Naive thymus-derived CD8-positive, alpha-beta T cell (primary cell): ENCODE measurements at places on chromosomes 11 and 22.

DNA sequence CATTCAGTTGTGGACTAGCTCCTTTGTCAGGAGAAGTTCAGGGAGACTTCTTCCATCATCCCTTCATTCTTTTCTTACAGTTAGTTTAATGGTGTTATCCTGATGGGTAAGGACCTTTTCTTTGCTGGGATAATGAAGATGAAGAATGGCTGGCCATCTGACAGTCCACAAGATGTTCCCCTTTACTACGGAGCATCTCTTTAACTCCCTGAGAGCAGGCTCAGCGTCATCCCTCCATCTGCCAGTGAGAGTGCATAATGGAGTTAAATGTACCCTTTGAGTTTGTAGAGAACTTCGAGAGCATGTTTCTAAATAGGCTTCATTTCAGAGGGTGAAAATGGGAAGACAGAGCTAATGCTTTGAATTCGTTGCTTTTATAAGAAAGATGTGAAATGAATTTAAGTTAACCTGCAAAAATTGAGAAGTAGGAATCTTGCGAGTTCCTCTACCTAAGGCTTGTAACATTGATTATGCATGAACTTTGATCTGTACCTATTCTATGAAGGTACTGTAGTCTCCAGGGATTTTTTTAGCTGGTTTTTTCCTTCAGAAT is 1.7 kb downstream of the EP300 start:
- DNase-seq, result peak; percentile 11

- DNase-seq, result no peak
Measured at GRCh38 chr11:69161117-69161407, 5.3 kb downstream of the SMIM38 start.

DNA sequence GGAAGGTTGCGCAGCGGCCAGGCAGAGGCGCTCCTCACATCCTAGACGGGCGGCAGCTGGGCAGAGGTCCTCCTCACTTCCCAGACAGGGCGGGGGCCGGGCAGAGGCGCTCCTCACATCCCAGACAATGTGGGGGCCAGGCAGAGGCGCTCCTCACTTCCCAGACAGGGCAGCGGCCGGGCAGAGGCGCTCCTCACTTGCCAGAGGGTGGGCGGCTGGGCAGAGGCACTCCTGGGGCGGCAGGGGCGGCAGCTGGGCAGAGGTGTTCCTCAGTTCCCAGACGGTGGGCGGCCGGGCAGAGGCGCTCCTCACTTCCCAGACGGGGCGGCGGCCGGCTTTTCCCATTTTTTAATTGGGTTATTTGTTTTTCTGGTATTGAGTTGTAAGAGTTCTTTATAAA is 20.2 kb upstream of the PTS start:
- no peak for DNase-seq

DNA sequence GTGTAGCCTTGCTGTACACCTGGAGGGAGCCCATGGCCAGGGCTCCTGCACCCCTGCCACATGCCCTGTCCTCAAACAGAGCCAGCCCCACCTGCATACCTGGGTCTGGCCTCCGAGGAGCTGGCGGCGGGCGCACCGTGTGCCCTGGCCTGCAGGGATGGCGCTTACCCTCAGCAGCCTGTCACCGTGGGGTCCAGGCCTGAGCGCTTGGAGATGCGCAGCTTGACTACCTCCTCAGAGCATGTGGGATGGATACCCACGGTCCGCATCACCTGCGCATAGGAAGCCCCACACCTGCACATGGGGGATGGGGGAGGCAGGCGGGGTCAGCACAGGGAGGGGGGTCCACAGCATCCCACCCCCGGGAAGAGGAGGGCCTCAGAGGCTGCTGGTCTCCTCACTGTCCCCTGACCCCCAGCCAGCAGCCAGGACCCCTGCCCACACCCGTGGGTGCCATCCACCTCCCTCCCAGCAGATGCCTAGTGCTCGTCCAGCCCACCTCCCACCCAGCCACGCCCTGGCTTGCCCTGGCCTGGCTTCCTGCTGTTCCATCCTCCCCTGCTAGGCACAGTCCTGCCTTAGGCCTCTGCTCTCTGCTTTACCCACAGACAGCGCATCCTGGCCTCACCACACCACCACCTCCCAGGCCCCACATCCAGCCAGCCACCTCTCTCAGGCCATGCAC is 22.4 kb upstream of the GNB1L start:
- DNase-seq, result no peak

GRCh38 chr11:105344938-105345337 is 205.4 kb upstream of the CARD18 start:
- DNase-seq, result no peak

GRCh38 chr11:72576661-72577060 is 97.6 kb downstream of the PDE2A start:
- no peak for DNase-seq

DNA sequence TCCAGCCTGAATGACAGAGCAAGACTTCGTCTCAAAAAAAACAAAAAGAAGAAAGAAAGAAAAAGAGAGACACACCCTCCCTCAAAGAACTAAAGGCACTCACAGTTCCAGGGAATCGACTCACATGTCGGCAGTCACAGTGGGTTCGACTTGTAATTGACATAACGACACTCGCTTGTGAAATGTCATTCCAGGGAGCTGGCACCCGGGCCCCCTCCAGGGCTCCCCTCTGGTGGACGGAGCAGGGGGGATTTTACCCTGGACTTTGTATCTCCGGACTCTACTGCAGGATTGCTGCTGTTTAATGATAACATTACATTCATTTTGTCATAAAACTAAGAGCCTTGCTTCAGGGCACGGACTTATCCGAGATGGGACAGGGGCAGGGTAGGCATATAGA is 18.2 kb downstream of the NFAM1 start:
- DNase-seq, result no peak

- DNase-seq, result no peak
Measured at GRCh38 chr11:116644941-116645305, 127.9 kb downstream of the BUD13 start.

- no peak for DNase-seq
Measured at GRCh38 chr11:11247086-11247485, 106.0 kb downstream of the CSNK2A3 start.

GRCh38 chr11:120289426-120289825 is 35.7 kb upstream of the TLCD5 start:
- DNase-seq, result no peak

- DNase-seq, result no peak
Measured at GRCh38 chr11:134584706-134585445, 172.8 kb upstream of the B3GAT1 start.

DNA sequence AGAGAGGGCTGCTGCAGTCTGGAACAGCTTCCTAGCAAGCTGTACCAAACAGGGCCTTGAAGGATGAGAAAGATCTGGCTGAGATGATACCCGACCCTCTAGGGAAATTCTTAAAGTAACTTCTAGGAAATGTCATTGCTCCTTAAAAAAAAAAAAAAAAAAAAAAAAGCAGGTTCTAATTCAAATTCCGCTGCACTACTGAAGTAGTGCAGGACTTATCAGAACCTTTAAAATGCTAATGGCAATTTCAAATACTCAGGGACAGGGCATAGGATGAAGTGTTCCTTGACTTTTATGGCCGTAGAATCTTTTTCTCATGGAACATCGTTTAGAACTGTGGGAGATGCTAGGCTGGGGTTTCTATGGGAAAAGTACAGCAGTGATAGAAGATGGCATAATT is 13.1 kb downstream of the MIAT start:
- DNase-seq, result no peak

GRCh38 chr11:110434952-110435779 is 5.4 kb downstream of the FDX1 start:
- no peak for DNase-seq

GRCh38 chr11:76785513-76785912 is 2.4 kb downstream of the TSKU start:
- DNase-seq, result no peak

DNA sequence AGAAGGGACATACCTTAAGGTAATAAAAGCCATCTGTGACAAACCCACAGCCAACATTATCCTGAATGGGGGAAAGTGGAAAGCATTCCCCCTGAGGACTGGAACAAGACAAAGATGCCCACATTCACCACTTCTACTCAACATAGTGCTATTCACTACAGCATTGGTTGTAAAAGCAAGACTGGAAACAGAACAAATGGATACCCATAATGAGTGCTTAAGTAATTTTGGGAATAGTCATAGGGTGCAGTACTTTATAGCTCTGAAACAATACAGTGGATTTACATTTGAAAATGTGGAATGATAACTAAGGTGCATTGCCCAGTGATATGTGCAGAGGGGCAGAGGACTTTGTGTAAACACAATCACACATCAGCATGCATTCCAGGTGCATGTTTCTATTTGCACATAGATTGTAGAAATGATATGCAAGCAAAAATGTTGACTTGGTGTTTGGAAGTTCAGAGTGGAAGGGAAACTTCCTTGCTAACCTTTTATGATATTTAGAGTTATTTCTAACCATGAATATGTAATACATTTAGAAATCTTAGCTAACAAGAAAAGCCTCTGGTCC is 112.3 kb downstream of the IGLL1 start:
- no peak for DNase-seq

DNA sequence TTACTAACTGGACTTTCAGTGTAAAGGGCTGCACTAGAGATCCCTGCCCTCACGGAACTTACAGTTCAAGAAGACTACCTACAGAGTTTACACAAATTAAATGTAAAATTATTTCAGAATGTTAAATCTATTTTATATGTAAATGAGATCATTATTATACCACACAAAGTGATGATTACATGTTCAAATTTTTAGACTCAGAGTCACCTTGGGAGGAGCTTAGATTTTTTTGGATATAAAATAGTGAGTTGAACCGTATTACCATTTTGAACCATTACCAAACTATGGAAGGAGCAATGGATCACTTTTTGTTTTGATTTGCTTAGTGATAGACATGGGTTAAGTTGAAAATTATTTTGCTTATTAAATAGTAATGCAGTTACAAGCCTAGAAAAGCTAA is 1.6 kb downstream of the IPO7 start:
- no peak for DNase-seq

GRCh38 chr22:23305321-23305910 is 125.1 kb downstream of the BCR start:
- no peak for DNase-seq

GRCh38 chr22:29517215-29517908 is 36.2 kb downstream of the THOC5 start:
- no peak for DNase-seq

- no peak for DNase-seq
Measured at GRCh38 chr22:31081963-31082605, 966 bp downstream of the SMTN start.

- no peak for DNase-seq
Measured at GRCh38 chr11:98549571-98549970, 471.2 kb upstream of the CNTN5 start.

GRCh38 chr22:40524392-40525249 is 111.9 kb downstream of the MRTFA start:
- no peak for DNase-seq

DNA sequence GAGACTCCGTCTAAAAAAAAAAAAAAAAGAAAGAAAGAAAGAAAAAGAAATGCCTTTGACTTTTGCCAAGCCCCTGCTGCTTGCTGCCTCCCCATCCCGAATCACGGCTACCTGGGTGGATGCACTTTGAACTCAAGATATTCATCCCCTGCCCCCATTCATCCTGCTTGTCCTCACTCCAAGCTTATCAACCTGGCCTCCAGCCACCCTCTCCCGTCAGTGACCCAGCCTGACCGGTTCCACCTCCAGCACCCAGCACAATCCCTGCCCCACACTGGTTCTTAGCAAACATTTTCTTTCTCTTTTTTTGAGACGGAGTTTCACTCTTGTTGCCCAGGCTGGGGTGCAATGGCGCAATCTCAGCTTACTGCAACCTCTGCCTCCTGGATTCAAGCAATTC is 44.4 kb downstream of the CYTH4 start:
- DNase-seq, result no peak

GRCh38 chr11:116162886-116163230 is 609.9 kb downstream of the BUD13 start:
- DNase-seq, result no peak

GRCh38 chr11:115222863-115223530 is 281.2 kb downstream of the CADM1 start:
- DNase-seq, result no peak
